BJ (cell line): ENCODE measurements at places on chromosomes 6 and 20.

GRCh38 chr6:45253453-45253852 is 74.7 kb upstream of the RUNX2 start:
- no peak for DNase-seq

- no peak for DNase-seq
These were observed 151.7 kb downstream of the SOD2 start for GRCh38 chr6:159541296-159541695.

- no peak for DNase-seq
These were observed 18.9 kb upstream of the NXT1 start for GRCh38 chr20:23331450-23332350.

DNA sequence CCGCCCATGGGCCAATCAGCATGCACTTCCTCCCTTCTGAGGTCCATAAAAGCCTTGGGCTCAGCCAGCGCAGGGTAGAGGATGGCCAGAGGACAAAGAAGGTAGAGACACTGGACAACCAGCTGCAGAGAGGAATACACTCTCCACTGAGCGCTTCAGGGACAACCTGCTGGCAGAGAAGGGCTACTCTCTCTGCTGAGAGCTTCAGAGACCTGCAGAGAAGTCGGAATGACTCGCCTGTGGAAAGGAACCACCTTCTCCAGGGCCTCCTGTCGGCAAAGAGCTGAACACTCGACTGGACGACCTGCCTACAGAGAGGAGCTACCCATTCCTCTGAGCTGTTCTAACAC is 31.4 kb upstream of the SLA2 start:
- no peak for DNase-seq

DNA sequence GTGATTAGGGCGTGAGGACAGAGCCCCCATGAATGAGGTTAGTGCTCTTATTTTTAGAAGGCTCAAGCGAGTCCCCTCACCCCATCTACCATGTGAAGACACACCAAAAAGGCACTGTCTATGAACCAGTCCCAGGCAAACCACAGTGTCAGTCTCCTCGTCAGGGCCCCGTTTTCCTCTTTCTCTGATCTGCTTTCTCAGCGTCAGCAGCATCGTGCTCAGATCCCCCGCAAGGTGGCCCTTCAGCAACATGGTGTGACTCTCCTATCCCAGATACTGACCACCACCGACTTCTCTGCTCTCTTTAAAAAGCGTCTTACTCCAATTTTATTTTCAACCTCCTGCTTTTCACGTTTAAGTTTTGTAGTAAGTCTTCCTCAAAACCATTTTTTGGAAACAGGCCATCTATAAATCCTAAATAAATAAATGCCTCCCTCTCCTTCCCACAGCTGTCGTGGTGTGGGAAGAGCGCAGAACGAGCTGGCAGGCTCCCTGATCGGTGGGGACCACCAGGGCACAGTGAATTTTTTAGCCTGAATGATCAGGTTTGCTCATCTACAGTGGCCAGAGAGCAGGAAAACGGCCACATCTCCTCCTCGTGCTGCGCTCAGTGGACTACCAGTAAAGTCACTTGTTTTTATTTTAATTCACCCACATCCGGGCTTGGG is 113.1 kb downstream of the BMP7 start:
- DNase-seq: no peak

DNA sequence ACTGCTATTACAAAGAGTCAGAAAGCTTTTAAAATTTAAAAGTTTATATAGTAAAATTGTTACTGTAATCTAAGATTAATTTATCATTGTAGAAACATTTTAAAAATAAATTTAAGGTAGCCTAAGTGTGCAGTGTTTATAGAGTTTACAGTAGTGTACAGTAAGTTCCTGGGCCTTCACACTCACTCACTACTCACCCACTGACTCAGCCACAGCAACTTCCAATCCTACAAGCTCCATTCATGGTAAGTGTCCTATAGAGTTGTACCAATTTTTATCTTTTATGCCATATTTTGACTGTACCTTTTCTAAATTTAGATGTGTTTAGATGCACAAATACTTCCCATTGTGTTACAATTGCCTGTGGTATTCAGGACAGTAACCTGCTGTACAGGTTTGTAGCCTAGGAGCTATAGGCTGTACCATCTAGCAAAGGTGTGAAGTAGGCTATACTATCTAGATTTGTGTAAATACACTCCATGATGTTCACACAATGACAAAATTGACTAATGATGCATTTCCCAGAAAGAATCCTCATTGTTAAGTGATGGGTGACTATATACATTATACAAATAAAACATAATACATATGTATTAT is 10.2 kb upstream of the TMEM170B start:
- no peak for DNase-seq

GRCh38 chr6:16158943-16159557 is 30.2 kb downstream of the MYLIP start:
- no peak for DNase-seq
